ENCODE measurements at places on chromosomes 5 and 9.

DNA sequence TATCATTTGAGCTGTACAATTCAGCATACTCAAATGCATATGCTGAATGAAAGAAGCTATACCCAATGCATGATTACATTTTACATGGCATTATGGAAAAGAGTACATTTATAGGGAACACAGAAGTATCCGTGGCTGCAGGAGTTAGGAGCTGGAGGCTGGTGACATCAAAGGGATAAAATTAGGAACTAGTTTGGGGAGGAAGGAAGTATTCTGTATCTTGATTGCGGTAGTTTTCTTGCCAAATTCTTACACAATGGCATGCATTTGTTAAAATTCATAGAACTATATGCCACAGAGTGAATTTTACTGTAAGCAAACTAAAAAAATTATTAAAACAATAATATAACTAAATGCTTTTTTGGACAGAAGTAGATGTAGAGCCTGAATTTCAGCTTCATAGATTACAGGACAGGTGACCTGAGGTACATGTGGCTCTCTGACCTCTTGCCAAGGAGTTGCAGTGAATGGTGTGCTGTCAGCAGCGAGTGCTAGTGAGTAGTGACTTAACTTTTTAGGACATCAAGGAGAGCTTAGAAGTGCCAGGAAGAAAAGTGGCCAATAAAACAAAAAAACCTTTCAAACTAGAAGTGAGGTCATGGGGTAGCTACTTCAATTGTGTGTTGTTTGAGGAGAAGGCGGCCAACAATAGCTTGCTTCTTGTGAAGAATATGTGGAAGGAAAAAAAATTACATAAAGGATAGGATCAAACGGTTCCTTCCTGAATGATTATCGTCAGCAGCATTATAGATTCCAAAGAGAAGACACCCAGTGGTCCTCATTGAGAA, 514.9 kb upstream of the CLINT1 start:
- DNase-seq, result no peak

DNA sequence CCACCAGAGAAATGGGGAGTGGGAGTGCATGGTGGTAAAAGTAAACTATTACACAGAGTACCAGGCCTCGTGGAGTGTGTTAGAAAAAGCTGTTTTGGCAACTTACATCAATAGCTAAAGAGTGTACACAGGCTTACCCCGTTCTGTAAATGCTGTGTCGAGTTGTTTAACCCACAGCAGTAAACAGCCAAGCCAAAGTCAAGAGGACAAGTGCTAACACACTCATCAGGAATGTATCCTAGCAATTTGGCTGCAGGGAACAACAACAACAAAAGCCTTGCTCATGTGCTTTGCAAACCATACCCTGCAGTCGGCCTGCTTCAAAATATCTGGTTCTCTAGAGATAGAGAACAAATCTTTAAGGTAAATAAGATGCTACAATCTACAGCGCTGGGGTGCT, 15.9 kb downstream of the DAP start:
- DNase-seq, result no peak

DNA sequence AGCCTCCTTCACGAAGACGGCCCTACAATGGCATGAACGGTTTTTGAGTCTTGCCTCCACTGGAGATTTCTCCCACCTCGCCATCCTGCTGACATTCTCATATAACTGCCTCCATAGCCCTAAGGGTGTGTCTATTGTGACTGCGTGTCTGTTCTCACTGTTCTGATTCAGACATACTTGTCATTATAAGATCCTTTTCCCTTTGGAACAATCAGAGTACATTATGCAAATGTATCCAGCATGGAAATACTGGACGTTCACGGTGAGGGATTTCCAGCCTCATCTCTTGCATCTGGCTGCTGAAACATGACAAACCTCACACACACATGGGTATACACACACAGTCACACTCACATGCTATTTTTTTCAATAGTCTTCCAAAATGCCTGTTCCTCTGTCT, 402.1 kb downstream of the DIRAS2 start:
- DNase-seq, result no peak

- no peak for DNase-seq
Measured at GRCh38 chr5:59693492-59694309, 199.8 kb downstream of the PDE4D start.

GRCh38 chr5:157533011-157533481, 42.5 kb downstream of the ADAM19 start:
- DNase-seq, result no peak

DNA sequence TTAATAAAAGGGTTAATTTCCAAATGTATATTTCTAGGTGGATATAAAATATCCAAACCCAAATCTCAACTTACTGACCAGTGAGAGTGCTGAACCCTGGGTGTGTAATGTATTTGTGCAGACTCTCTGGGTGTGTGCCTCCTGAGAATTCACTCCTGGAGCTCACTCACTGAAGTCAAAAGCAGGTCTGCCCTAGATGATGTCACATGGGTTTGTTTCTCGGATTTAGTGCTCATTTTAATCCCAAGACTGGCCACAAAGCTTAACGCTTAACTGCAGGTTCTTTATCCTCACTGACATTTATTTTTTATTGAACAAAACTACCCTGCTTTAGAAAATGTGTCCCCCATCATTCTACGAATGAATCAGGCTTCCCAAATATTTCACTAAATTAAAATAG, 179.4 kb downstream of the PPP2R2B start:
- DNase-seq, result no peak

GRCh38 chr9:110101531-110102161, 106.3 kb downstream of the C9orf152 start:
- no peak for DNase-seq

DNA sequence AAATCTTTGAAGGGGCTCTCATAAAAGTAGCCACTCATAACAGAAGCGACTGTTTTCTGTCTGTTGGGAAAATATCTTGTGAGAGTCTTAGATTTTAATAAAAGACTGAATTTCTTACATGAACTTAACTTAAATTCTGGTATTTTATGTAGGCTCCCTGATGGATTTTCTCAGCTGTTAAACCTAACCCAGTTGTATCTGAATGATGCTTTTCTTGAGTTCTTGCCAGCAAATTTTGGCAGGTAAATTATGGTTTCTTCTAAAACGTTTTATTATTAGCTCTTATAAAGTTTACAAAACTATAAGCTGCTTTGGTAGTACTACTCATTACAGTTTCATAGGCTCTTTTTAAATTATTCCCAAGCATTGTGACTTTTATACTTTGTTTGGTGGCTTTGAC, 87.0 kb downstream of the ERBIN start:
- DNase-seq, result no peak

GRCh38 chr9:70260606-70261005, 1.8 kb downstream of the SMC5 start:
- DNase-seq, result no peak

GRCh38 chr9:110240198-110240597, 16.1 kb downstream of the TXN start:
- DNase-seq, result no peak

DNA sequence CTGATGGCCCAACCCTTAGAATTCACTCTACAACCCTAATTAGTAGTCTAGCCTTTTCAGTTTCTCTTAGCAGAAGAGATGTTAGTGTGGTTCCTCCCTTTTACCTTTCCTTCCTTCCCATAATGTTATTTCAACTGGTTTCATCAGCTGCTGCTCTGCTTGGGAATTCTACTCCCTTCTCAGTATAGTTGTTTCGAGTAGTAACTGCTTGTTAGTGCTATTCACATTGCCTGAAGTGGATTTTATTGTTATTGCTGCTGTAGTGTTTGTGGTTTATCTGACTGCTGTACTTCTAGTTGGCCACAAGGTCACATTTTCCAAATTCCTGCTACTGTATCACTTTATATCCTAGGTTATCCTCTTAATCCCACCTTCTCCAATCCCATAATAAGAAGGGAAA, 29.7 kb downstream of the SMIM15 start:
- no peak for DNase-seq

- no peak for DNase-seq
Measured at GRCh38 chr5:66149950-66150349, 5.8 kb downstream of the SREK1 start.

GRCh38 chr5:33806738-33807442, 84.9 kb downstream of the ADAMTS12 start:
- DNase-seq, result peak; percentile 60

DNA sequence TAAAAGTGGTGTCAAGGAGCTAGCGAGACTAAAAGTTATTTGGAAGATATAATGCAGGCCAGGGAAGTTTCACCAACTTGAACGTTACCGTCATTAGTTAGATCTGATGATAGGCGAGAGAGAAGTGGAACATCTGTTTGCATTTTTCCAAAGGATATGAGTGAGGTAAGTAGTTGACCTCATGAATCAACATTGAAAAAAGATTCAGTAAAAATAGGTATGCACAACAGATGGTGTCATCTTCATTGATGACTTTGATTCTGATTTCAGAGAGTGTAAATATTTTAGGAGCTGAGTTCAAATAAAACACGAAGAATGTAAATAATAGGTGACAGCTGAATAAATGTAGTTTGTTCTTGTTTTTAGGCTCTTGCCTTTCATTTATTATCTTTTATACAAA, 998.9 kb upstream of the CDH6 start:
- no peak for DNase-seq

DNA sequence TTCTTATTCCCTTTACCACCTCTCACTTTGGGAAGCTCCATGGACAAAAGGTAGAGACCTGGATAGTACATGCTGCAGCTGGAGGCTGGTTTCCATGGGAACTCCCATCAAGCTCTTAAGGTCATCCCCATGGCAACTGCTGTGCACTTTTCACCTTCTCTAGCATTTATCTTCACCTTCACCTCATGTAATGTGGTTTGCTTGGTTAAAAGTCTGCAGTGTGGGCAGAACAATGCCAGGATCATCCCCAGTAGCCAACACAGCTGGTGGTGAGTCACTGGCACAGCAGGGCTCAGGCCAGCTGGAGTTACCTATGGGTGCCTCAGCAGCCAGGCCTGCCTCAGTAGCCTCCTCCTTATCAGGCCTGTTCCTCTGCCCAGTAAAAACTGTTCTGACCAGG, 210.5 kb downstream of the GRIA1 start:
- no peak for DNase-seq

GRCh38 chr5:66134407-66134861, 9.7 kb upstream of the SREK1 start:
- DNase-seq, result no peak

GRCh38 chr9:131312822-131313770, 23.6 kb downstream of the PLPP7 start:
- no peak for DNase-seq

DNA sequence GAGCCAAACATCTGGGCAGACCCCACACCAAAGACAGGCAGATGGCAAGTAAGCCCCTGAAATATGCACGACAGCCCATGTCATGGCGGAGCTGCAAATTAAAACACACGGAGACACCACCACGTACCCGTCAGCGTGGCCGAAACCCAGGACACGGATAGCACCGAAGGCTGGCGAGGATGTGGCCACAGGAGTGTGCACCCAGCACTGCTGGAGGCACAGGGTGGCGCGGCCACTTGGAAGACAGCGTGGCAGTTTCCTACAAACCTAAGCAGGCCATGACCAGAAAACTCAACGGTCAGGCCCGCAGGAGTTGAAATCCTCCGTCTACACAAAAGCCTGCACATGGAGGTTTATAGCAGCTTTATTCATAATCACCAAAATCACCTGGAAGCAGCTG, 12.8 kb downstream of the SLC9A3 start:
- DNase-seq, result no peak

DNA sequence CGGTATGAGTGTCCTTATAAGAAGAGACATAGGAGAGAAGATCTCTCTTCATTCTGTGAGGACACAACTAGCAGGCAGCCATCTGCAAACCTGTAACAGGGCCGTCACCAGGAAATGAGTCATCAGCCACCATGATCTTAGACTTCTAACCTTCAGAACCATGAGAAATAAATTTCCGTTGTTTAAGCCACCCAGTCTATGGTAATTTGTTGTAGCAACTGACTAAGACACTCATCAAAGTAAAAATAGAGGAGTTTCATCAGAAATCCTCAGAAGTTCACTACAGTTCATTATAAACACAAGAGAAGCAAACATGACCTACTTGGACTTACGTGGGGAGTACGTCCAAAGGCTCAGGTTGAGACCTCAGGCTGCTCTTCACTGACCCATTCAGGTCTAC, 357.7 kb downstream of the SEMA5A start:
- DNase-seq, result peak; percentile 77

DNA sequence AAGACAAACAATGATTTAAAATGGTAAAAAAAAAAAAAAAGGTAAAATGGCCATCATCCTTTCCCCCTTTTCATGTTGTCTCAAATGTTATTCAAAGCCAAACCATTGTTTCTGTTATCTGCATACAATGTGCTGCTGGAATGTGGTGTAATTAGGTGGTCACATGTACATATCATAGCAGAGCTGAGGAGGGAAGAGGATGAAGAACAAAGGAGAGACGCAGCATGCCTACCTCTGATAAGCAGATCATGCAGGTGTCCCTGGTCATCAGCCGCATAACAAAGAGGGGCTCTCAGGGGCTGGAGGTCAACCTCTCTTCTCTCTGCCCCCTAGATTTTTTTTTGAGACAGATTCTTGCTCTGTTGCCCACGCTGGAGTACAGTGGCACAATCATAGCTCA, 141.0 kb downstream of the CARTPT start:
- DNase-seq, result no peak

DNA sequence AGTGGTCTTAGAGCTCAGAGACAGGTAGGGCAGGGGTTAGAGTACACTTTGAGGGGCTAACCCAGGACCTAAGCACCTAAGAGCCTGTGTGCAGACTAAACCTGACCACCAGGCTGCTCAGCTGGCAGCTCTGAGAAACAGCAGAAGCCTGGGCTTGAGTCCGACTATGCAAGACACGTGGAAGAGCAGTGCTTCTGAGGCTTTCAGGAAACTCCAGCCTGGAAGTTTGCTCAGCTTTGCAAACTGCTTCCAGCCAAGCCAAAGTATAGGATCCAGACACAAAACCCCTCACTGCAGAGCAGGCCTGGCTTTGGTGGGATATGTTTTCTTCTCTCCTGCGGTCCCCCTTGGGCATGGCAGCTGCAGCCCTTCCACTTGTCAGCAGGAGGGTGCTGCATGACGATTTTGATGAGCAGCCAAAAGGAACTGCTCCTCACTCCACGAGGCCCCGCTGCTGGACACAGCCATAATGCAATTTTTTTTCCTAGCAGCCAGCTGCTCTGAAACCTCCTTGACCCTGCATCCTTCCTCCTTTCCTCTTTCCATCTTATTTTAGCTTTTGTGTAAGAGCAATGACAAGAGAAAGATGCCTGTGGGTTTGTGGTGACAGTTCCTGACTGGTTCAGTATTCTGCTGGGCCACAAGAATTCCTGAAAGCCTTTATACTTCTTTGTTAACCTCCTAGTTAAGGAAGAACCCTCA, 123.1 kb downstream of the LIFR start:
- DNase-seq, result no peak

- no peak for DNase-seq
Measured at GRCh38 chr9:124221676-124222075, 36.1 kb upstream of the NEK6 start.

GRCh38 chr5:74408150-74409043, 232.1 kb downstream of the ENC1 start:
- DNase-seq, result no peak

GRCh38 chr5:154258531-154259217, 68.1 kb downstream of the GALNT10 start:
- DNase-seq, result no peak

GRCh38 chr9:136697146-136697820, 10.0 kb upstream of the AGPAT2 start:
- DNase-seq, result no peak

All from RCC 7860 (cell line).